ENCODE measurements at places on chromosomes 7 and 10. TPM values are rescaled to one million over a fixed set of nuclear protein-coding genes. Genes with fewer than 3 reads are reported as not detected.

DNA sequence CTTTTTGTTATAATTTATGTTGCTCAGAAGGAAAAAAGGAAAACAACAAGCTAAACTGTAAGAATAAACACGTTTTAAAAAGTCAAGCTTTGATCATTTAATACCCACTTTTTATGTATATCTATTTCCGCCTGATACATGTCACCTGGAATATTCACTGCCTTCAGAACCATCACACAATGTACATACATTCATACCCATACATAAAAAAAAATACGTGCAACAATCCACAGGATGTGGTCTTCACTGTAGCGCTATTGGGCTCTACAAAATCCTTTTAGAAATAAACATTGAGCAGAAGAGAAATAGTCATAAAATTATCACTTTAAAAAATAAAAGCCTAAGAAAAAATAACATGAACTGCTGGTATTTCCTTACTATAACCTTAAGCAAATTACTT lies 1078.9 kb upstream of the LRRTM3 start:
- DNase-seq, result no peak

- no peak for DNase-seq
These were observed 4.9 kb upstream of the HACD1 start for GRCh38 chr10:17622061-17622460.

DNA sequence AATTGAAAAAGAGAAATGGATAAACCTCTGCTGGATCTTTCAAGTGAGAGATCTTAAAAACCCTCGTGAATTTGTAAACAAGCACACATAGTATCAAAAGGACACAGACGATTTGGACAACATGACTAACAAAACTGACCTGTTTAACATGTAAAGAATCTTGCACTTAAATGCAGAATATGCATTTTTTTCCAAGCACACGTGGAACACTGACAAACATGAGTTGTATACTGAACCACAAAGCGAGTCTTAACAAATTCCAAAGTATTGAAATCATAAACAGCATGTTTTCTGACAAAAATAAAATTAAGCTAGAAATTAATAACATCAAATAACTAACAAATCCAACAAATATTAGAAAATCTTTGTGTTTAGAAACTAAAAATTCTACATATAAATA lies 65.0 kb upstream of the ZNF746 start:
- DNase-seq, result no peak

- no peak for DNase-seq
These were observed 167.2 kb upstream of the HGF start for GRCh38 chr7:81937091-81937490.

DNA sequence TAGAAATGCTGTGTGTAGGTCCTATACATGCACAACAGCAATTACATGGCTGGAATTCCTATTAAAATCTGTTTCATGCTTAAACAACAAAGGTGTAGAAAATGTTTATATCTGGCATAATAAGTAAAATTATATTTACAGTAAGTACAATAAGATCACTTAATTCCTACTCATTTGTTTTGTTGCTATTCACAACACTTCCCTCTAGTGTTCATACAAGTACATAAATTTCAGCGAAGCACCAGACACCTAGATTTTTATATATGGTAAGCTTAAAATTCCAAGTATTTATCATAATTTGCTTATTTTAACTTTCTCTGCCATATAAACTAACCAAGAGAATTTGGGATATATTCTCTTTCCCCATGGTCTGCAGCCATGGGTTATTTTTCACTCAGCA lies 51.8 kb upstream of the ANK3 start:
- DNase-seq, result no peak

DNA sequence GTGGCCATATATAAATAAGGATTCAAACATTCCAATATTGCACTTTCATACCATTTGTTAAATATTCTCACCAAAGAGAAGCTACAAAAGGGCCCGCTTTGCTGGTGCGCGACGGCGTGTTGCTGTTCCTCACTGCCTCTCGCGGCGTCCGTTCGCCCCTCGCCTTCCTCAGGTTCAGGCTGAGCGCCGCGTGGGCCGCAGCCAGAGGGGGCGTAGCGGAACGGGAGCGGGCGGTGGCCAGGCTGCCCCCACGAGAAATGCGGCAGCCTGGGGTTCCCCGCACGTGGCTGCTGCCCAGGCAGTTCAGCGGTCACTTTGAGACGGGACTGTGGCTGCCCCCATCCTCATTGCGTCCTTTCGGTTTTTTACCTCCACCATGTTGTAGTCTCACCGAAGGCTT lies 67.3 kb upstream of the VWDE start:
- DNase-seq, result no peak

GRCh38 chr7:91457208-91457607 lies 193.0 kb downstream of the FZD1 start:
- DNase-seq, result no peak

DNA sequence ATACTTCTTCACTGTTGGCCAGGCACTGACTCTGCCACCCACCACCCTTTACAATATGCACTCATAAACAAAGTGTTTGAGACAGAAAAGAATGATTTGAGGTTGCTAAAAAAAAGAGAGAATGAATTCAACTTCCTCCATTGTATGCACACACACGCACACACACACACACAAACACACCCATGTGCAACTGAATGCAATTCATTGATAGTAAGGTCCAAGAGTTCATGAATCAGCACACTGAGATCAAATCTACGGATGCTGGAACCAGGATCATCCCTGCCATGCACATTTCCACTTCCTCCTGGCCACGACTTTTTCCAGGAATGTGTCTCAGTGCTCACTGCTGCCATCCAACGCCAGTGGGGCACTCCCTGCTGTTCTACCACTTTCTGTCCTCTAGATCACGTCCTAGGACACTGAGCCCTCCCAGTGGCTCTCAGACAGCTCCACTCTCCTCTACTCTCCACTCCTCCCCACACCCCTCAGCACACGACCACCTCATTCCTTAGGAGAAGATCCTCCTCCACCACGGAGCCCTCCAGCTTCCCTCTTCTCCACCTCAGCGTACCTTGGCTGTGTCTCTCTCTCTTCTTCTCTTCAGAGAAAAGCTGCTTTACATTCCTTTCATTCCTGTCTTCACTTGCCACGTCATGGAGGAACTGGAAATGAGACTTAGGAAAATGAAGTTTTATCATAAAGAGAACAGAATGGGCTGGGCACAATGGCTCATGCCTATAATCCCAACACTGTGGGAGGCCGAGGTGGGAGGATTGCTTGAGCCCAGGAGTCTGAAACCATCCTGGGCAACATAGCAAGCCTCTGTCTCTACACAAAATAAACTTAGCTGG lies 12.0 kb upstream of the TMEM213 start:
- no peak for DNase-seq

DNA sequence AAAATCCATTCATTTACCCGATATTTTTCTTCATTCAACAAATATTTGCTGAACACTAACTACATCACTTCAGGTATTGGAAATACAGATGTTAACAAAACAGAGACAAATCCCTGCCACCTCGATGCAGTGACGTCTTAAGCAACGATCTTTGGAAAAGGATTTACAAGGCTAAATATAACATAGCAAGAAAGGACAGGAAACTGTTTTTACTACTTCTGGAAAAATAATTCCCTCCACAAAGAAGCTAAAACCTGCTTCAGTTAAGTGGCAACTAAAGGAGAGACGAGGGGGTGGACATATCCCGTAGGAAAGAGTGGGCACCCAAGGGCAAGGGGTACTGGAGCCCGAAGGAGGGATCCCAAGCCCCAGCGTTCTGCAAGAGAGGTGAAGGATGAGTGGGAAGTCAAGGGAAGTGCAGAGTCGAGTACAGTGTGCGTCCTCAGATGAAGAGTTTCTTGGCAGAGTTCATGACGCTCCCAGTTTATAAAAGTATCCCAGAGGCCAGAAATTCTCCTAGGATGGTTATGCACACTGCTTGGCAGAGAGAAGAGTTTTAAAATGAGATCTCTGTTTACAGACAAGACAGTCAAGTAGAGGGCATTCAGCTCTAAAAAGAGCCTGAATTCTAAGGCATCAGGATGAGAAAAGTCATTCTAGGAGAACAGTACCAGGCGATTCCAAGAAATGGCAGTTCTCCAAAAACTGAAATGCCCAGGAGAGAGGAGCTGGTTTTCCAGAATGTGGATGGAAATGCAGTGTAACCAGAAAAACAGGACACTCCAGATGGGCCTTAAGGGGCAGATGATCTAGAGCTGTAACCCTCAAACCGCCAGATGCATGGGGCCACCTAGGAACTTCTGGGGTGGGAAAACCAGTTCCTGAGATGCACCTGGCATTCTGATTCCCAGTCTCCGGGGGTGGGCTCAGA lies 97.3 kb downstream of the GRB10 start:
- DNase-seq, result no peak

GRCh38 chr10:110141185-110141584 lies 66.2 kb upstream of the MXI1 start:
- DNase-seq, result no peak

GRCh38 chr10:57972783-57973182 lies 294.9 kb downstream of the IPMK start:
- no peak for DNase-seq

SRRT gene
- total RNA-seq, result 135 TPM

GNAT3 gene
- total RNA-seq, result not detected

MYL10 gene
- not detected for total RNA-seq

BAIAP2L1 gene
- 4.6 TPM for total RNA-seq

FOXI2 gene
- total RNA-seq, result not detected

LAMB4 gene
- 0.10 TPM for total RNA-seq
